HS-5 (cell line): ENCODE measurements at places on chromosomes 12 and 14.

DNA sequence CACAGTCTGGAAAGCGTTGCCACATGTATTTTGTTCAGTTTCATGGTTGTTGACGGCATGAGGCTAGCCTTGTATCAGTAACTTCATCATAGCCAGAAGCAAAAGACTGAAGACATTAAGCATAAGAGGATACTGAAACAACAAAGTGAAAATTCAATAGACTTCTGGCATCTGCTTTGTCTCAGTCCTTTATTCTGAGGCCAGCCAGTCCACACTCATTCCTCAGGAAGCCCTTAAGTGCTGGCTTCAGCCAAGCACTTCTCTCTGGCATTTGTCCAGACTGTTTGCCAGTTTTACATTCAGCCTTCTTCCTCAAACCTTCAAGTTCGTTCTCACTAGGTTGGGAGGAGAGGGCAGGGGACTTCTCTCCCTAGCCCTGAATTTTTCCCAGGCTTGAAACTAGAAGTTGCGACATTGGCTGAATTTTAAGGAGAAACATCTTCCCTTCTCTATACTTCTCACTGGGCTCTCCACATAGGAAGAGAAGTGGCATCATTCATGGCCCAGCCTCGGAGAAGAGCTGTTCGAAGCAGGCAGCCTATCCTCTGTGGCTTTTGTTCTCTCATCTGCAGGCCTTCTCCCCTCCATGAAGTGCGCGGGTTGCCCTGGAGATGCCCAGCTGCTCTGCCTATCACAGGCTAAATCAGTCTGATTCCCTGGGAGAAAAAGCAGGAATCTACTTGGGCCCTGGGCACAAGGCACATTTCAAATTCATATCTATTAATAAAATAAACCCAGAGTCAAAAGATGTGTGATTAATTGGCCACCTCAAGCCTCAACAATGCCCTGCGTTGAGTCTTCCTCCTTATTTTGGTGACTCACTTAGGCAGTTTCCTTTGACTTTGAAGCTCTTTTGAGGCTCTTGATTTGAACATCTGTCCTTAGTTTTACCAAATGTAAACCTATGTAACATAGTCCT is 130.9 kb upstream of the PLEKHA5 start:
- DNase-seq, result peak; percentile 86

DNA sequence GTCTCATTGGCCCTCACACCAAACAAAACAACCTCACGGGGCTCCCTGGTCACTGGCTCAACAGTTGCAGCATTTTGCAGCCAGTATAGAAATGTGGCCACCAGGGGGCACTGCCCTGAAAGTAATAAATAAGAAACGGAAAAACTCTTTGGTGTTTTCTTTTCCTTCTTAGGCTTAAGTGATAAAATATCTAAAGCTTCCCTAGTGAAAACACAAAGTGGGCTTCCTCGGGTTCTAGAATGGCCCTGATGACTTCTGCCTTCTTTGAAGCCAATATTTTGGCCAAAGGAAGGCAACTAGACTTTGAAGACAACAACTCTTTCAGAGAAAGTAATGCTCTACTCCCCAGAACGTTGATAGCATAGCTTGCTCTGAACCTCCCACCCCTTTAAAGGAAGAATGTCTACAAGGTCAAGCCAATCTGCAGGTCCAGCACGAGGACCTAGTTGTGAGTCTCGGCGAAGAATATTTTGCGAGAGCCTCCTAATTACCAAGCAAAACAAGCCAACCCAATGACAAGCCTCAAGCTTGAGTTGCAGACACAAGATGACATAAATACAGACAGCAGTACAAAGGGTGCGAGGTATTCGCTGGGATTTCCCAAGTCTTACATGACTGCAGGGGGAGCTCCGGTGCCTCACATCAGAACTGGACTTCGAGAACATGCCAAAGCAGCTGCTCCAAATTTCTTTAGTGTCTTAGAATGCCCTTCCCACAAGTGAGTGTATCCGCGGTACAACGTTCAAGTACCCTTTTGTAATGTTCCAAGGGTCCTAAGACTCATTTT is 2.6 kb downstream of the ITPK1 start:
- DNase-seq, result no peak

DNA sequence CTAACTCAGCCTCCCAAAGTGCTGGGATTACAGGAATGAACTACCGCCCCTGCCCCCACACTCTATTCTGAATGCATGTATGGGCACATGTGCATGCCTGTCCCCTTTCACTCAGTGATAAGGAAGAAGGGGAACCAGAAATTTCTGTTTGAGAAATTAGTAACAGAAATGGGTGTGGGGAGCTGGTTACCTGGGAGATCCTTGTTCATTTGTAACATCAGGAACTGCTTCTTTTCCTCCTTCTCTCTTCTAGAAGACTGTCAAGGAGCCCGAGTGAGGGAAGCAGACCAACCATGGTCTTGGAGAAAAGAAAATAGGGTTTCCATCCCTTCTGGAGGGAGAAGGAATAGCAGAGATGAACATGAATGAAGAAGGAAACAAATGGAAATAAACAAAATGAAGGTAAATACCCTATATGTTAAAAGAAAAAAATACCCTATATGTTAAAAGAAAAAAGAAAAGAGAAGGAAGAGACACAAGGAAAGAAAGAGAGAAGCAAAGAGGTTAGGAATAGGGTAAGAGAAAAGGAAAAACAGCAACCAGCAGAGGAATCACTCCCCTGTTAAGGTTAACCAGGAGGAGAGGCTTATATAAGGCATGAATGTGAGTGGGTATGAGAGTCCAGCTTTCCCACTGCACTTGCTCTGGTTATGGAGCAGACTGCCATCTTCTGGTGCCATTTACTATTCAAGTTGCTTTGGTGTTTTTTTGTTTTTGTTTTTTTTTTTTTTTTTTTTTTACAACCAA is 3.3 kb downstream of the PPP1R3E start:
- no peak for DNase-seq

DNA sequence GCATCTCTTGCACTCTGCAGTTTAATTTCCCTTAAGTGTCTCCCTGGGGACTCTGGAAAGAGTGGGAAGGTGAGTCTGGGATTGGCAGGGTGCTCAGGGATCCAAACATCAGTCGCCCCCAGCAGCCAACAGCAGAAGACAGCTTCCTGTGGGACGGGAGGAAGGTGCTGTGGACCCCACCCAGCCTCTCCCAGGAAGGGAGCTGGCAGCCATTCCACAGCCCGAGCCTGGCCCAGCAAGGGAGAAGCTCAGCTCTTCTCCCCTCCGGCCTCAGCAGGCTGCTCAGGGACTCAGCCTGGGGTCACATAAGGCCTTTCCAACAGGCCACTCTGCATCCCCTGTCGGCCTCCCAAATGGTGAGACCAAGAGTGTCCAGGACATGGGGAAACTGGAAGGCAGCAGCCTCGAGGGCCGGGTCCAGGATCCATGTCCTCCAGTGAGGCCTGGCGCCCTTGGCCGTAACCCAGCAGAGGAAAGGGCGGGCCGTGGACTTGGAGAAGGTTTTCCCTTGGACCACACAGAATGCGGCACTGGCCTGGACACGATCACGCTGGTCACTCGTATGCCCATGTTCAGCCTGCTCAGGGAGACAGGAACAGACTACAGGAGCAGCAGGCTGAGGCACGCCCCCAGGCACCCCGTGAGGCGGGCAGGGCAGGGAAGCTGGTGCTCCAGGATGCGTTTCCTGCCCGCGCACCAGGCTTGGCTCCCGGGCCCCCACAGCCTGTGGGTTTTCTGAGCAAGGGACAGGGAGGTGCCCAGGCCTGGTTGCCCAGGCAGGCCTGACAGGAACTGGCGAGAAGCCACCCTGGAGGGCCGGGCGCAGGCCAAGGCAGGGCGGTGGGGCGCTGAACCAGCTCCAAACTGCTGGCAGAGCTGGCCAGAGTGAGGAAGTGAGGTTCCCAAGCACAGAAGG is 3.5 kb downstream of the XRCC3 start:
- DNase-seq, result no peak

DNA sequence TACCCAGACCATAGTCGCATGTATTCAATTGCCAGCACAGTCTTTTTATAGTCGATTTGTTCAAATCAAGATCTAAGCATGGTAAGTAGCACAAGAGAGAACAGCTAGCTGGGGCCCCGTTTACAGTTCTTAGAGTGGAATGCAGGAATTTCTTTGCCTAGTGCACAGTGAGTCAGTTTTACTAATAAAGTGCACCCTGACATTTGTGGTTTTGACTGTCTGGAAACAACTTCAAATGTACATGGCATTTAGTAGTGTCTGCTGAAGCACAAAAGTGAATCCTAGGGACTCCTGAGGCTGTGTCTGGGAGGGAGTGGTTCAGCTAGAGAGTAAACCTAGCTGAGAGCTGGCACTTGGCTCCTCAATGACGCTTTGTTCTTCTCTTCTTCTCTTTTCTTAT is 64.9 kb downstream of the TMX1 start:
- peak; percentile 83 for DNase-seq

DNA sequence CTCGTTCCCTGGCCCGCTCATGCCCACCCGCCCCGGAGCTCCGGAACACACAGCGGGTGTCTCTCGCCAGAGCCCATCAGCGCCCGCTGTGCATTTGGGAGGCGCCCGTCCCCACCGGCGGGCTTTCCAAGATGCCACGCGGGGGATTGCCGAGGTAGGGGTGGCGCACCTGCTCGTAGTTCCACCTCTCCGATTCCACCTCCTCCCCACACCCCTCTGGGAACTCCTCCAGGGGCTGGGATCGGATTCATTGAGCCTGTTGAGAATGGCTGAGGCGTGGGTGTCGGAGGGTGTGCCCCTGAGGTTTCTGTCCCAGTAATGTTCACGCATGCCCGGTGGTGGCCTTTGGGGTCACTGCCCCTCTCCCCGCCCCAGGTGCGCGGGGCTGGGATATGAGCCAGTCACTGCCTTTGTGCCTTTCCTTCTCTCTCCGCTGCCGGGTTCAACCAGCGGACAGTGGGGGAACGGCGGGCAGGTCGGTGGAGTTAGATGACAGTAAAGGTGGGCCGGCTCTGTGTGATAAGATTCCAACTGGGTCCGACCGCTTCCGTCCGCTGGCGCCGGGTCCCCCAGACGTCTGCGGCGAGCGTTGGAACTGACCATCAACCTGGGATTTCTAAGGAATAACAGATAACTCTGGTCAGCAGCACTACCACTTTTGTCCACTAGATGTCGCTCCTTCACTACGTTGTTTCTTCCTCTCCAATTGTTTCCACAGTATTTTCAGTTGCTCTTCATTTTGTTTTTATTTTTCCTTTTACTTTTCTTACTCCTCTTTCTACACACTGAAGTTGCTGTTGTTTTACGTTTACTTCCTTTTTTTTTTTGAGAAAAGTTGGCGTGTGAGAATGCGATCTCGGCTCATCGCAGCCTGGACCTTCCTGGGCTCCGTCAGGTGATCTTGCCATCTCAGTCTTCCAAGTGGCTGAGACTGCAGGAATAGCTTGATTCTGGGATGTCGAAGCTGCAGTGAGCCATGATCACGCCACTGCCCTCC is 178.1 kb upstream of the ALG10B start:
- peak; percentile 64 for DNase-seq

DNA sequence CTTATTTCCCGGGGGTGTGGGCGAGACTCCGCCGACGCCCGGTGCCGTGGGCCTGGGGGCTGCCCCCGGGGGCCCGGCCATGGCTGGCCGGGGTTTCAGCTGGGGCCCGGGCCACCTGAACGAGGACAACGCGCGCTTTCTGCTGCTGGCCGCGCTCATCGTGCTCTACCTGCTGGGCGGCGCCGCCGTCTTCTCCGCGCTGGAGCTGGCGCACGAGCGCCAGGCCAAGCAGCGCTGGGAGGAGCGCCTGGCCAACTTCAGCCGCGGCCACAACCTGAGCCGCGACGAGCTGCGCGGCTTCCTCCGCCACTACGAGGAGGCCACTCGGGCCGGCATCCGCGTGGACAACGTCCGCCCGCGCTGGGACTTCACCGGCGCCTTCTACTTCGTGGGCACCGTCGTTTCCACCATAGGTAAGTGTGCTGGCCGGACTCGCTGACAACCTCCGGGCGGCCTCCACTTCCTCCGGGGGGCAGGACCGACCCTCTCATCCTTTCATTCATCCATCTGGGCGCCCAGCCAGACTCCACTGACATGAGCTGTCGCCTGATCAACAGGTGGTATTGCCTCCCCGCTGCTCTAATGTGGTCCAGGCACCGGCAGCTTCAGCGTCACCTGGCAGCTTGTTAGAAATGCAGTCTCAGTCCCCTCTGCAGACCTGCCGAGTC is 467 bp downstream of the KCNK13 start:
- DNase-seq, result no peak

DNA sequence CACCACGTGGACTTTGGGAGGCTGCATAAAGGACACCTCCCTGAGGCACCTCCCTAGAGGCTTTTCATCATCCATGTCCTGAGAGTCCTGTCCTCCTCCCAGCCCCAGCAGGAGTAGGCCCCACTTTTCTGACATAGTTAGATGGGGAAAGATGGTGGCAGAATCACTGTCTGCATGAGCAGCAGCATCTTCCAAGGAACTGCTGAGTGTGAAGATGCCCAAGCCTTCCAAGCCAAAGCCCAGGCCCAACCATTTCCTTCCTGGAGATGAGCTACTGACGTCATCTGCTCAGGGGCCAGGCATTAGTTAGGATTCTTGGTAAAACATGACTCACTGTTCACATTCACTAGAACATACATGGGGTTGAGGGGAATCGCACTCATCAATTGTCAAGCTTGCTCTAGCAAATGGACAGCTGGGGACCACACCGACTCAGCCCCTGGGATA is 37.3 kb downstream of the VDR start:
- DNase-seq, result peak; percentile 74

GRCh38 chr12:29533815-29534489 is 36.5 kb upstream of the OVCH1 start:
- DNase-seq, result no peak

DNA sequence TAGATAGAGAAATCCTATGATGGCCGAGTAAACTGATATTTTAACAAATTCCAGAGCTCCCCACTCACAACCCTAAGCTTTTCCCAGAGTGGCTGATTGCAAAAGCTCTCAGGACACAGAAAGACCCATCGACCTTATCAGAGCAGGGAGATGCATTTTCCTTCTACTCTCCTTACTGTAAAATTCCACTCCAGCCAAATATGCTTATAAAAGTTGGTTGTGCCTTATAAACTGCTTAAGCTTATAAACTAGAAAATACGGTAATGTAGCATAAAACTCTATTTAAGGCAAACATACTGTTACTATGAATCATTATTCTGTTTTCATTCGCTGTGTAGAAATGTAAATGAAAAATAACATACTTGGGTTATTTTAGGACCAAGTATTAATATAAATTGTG is 41.6 kb upstream of the TRHDE start:
- DNase-seq, result peak; percentile 58

- DNase-seq, result no peak
These were observed 790.8 kb upstream of the TBX3 start for GRCh38 chr12:115474539-115475353.

GRCh38 chr12:32181498-32182175 is 75.0 kb downstream of the BICD1 start:
- no peak for DNase-seq

DNA sequence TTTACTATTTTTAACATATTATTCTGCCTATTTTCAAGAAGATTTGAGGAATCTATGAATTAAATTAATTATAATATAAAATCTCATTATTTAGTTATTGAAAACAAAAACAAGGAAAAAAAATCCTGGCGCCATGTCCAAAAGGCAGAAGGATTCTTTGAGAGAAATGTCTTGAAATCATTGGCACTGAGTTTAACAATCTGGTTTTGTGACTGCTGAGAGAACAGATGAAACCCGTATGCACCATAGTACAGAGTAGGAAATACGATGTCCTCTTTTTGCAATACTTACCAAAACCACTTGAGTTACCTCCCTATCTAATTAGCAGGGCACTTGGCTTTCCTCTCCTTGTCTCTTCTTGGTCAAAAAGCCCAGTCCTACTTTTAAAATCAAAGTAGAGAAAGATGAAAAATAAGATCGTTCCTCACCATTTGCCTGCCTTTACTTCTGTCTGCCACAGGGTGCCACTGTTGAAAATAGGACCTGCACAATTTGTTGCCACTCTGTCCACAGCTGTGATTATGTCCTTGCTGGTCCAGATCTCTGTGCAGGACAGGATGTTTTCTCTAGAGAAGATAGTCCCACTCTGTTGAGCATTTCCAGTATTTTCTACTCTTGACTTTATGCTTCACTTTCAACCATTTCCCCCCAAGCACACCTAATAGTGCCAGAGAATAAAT is 179.7 kb downstream of the PDZRN4 start:
- DNase-seq, result no peak
